ENCODE measurements at places on chromosomes 4 and X. TPM values are rescaled to one million over a fixed set of nuclear protein-coding genes. Genes with fewer than 3 reads are reported as not detected.

- DNase-seq: peak; percentile 77
Observed at GRCh38 chrX:78653118-78653822, 5.9 kb downstream of the RTL3 start.

DNA sequence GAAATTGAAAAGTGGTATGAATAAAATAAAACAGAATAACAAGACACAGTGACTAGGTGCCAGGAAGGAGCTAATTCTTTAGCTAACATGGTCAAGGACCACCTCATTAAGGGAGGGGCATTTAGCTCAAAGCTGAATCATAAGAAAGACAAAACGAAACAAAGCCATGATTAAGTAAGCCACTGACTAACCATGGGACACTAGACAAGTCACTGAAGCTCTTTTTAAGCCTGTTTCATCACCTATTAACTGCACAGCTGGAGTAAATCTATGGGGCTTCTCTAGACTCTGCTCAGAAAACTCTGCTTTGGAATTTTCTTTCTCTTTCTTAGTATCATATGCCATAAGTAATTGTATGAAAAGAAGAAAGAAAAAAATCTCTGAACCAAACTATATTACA is 49.8 kb upstream of the C1QTNF7 start:
- DNase-seq: no peak

The SUPT20HL1 gene
- polyA plus RNA-seq: not detected

DNA sequence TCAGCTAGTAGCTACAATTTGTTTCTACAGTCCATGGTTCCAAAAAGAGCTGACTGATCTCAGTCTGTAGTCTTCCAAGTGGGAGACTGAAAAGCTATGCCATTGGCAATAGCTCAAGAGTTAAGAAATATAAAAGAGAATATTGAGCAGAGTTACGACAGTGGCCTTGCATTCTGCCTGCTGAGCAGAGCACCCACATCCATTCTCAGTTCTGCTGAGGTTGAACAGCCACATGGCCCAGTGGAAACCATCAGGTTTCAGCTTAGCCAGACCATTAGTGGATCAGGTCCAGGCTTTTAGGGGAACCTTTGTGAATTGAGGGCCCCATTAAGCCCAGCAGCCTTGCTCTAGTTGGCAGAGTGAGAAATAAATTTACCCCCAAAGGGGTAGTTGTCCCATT is 28.1 kb downstream of the ZNF81 start:
- DNase-seq: no peak

The NDST3 gene
- 0.05 TPM for polyA plus RNA-seq

The TMPRSS11F gene
- not detected for polyA plus RNA-seq

DNA sequence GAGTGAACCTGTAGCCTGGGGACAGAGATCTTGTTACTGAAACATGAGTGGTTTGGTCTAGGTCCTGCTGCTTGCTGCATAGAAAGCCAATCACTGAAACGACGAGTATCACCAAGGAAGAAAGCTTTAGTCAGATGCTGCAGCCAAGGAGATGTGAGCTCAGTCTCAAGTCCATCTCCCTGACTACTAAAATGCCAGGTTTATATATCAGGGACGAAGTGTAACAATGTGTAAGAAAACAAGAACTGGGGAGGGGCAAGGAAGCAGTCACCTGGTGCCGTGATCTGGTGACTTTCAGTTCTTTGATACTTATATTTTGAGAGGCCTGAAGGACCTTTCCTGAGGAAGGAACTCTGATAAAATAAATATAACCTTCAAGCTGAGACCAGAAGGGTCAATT is 19.6 kb upstream of the ABRAXAS1 start:
- DNase-seq: no peak

The MAGEA10 gene
- not detected for polyA plus RNA-seq

All from endothelial cell of umbilical vein (primary cell).